Activated CD4-positive, alpha-beta memory T cell treated with anti-CD3 and anti-CD28 coated beads for 36 hours (primary cell): ENCODE measurements at places on chromosomes 2 and 18. TPM values are rescaled to one million over a fixed set of nuclear protein-coding genes. Genes with fewer than 3 reads are reported as not detected.

SERPINB13 gene
- total RNA-seq: not detected

- H3K27me3 ChIP-seq: peaks cover 2% of the 10 kb centered on the region
- peak; percentile 50 for DNase-seq
- H3K27ac ChIP-seq: no peak overlapping the region
These were observed 78.8 kb upstream of the TTC39C start for GRCh38 chr18:23935804-23936203.

TLX2 gene
- 0.52 TPM for total RNA-seq

NDUFB3 gene
- total RNA-seq: 162 TPM

FOXD4L1 gene
- 0.12 TPM for total RNA-seq

DNA sequence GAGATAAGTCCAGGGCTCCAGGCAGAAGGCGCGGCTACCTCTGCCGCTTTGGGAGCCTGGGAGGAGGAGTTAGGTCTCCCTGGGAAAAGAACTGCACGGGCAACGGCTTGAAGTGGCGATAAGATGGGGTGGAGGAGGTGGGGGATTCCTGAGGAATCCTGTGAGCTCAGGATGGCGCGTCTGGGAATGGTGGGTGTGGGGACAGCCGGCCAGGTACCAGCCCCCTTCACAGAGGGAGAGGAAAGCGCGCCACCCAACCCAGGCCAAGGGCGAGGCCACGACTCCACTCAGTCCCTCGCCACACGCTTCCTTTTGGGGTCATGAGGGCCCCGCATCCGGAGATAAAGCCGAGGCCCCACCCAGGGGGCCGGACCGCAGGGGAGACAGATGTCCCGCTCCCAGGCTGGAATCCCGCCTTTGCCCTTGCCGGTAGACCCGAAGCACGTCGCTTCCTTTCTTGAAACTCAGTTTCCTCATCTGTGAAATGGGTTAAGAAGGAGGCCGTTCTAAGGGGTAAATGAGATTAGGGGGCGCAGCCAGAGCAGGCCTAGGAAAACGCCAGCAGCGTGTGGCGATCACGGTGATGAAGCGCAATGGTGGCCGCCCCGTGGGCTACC is 1.7 kb upstream of the CTDSP1 start:
- peaks cover 1% of the 10 kb centered on the region for H3K36me3 ChIP-seq
- H3K4me3 ChIP-seq: peak overlapping the region; percentile 90
- DNase-seq: peak; percentile 69
- H3K27ac ChIP-seq: peak overlapping the region; percentile 88
- peaks cover 43% of the 10 kb centered on the region for H3K4me1 ChIP-seq

DNER gene
- not detected for total RNA-seq
